Activated T-cell treated with anti-CD3 and anti-CD28 coated beads, Interleukin-2, amount 50 U/mL, for 4 hours (primary cell): ENCODE measurements at places on chromosomes 7 and 10. TPM values are rescaled to one million over a fixed set of nuclear protein-coding genes. Genes with fewer than 3 reads are reported as not detected.

Gene STAG3
- total RNA-seq = 3.3 TPM

Gene BICC1
- not detected for total RNA-seq

Gene IKZF1
- total RNA-seq = 168 TPM

Gene PDK4
- total RNA-seq = 0.18 TPM

Gene OR6V1
- not detected for total RNA-seq

Gene SLC26A3
- total RNA-seq = 0.19 TPM

Gene GIMAP5
- total RNA-seq = 44.1 TPM
